ENCODE measurements at places on chromosomes 12 and 14.
A peak's percentile ranks its signal among the peaks of the same experiment; 100 is the strongest.

DNA sequence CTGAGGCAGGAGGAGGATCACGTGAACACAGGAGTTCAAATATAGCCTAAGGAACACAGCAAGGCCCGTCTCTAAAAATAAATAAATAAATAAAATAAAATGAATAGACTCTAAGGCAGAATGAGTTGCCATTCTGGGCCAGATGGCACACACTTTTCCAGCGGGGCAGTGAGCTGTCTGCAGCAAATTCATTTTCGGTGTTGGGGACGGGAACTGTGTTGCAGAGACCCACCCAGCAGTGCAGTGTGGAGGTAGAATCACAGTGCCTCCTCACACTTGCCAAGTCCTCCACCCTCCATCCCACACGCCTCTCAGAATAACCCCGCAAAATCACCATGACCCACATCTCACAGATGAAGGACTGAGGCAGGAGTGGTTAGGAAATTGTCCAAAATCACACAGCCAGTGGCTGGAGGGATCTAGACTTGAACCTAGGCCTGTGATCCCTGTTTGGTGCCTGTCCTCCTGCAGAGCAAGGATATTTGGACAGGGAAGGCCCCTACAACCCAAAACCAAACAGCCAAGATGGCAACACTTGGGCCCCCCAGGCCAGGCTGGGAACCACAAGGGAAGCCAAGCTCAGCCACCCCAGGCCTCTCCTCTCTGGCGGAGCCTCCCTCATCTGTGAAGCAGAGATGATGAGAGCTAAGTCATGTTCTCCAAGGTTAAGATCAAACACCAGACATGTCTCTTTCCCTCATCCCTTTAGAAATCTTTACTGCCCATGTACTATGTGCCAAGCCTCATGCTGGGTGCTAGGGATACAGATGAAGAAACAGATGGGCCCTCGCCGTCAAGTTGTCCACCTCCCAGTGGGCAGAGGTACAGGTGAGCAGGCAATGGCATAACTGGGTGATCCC is 152.7 kb downstream of the DPF3 start:
- DNase-seq = peak; percentile 53

DNA sequence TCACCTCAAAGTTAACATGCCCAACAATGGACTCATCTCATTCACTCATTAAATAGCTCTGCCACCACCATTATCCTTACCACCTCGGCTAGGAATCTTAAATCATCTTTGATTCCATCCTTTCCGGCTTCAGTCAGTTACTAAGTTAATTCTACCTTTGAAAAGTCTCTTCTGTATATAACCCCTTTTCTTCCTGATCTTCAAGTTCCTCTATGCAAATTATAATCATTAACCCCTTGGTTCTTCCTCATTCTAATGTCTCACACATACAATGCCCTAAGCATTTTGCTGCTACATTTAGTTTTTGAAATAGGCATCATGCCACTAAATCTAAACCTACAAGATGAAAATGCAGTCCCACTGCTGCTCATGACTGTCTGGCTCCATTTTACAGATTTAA is 51.6 kb downstream of the ATP2B1 start:
- no peak for DNase-seq

DNA sequence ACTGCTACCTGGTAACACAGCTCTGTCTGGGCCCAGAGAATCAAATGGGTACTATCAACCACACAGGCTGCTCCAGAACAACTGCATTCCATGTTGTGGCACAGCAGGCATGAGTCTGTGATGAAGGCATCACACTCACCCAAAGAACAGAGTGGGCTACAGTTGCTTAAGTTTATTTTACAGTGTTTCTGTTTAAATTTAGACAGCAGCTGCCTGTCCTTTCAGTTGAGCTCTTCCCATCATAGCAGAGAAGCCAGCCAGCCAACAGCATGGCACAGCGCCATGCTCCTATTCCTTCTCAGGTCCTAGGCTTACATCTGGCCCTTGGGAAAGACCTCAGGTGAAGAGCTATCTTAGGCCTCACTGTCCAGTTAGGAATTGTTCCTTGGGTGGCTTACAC is 147.0 kb upstream of the FRMD6 start:
- DNase-seq = no peak

GRCh38 chr14:67480011-67480410 is 8.5 kb downstream of the TMEM229B start:
- no peak for DNase-seq

- DNase-seq = no peak
Observed at GRCh38 chr14:69683971-69684370, 72.6 kb downstream of the SUSD6 start.

DNA sequence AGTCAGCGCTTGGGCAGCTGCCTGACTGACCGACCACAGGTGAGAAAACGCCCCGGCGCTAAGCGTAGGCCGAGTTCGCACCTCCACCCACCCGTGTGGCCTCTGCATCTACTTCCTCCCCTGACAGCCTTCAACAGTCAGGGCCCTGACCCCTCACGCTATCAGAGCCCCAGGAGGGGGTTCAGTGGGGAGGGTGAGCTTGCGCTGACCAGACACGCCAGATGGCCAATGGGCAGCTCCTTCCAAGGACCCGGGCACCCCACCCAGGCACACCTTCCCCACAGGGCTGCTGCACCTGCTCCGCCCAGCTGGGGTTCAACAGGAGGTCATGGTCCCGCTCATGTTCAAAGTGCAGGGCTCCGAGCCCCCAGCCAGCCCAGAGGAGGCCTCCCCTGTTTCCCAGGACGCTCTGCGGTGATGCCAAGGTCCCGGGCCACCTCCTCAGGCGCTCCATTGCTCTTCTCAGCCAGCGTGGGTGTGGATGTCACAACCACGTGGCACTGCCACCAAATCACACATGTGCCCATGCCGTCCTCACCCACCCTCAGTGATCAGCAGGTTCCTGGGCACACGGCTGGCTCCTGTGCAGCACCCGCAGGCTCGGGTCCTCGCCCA is 48.7 kb upstream of the BCL11B start:
- no peak for DNase-seq

DNA sequence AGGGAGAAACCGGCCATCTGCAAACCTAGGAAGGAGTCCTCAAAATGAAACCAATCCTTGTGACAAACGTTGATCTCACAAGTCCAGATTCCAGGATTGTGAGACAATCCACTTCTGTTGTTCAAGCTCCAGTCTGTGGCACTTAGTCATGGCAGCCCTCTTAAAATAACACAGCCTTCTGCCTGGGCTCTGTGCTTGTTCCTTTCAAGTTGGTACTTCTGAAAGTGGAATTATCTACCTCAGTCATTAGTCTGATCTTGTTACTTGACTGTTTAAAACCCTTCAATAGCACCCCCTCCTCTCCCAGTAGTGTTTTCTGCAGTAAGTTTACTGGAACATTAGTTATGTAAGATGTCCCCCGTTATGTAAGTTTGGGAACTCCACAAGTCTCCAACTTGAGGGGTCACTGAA is 111.0 kb upstream of the HIF1A start:
- no peak for DNase-seq

DNA sequence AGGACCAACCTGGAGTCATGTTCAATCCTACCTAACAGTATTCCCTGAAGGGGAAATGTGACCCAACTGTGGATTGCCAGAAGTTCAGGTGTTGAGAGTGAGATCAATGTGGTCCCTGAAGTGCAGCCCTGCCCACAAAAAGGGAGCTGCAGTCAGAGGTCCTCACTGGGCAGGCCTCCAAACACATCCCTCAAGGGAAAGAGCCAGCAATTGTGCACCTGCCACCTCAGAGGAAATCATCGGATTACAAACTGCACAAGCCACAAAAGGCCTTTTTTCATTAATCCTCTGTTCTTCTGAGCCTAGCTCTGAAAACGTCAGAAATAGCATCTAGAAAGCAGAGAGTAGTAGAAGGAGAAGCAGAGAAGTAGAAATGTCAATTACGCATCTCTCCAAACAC is 10.8 kb upstream of the MDM1 start:
- DNase-seq = no peak

DNA sequence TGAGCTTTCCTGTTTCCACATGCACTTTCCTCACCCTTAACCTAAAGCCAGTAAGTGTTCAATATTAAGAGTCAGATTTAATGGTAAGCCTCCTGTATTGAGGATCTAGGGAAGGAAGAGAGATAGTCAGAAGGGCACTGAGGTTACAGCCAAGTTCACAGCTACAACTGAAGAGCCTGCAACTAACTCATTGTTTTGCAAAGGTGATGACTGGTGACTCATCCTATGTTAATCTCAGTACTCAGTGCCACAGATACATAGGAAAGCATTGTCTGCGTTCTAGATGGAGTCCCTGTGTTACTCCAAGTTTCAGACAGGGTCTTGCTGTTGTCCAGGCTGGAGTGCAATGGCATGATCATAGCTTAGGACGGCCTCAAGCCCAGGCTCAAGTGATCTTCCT is 157.0 kb upstream of the RBM19 start:
- no peak for DNase-seq

GRCh38 chr12:10372559-10372958 is 17.3 kb downstream of the KLRK1 start:
- DNase-seq = no peak

DNA sequence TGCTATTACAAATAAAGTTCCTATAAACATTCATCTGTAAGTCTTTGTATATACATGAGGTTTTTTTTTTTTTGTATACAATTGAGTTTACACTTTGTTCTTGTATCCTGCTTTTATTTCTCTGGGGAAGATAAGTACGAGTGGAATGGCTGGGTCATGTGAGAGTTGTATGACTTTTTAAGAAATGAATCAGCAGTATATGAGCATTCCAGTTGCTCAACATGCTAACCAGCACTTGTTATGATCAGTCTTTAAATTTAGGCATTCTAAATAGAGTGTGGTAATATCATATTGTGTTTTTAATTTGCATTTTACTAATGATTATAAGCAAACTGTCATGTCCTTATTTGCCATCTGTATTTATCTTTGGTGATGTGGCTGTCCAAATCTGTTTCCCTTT is 44.7 kb upstream of the AMIGO2 start:
- no peak for DNase-seq

DNA sequence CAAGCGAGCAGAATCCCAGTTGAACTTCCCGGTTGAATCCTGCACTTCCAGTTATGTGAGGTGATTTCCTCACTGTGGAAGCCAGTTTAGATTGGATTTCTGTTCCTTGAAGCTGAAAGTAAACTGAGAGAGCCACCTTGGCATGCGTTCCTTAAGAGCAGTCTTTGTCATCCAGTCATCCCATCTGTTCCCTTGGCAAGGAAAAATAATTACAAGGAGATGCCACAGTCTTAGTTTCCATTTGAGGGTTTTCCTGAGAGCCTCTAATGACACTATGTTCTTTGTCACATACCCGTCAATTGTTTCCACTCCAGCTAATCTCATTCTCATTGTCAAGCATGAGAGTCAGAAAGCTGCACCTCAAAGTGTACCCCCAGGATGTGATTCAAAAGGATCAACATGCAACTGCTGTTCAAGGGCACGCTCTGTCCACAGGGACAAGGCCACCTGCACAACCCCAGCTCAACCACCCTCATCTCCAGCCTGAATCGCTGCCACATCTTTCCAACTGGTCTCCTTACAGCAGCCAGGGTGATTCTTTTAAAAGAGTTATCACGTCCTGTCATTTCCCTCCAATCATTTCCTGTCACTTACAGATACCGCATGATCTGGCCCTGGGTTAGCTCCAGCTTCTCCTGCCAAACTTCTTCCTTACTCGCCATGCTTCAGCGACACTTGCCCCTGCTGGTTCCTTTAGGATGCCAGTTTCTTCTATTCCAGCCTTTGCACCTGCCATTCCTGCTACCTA is 18.0 kb upstream of the TCP11L2 start:
- DNase-seq = no peak

GRCh38 chr14:33916663-33917565 is 34.0 kb downstream of the EGLN3 start:
- no peak for DNase-seq

DNA sequence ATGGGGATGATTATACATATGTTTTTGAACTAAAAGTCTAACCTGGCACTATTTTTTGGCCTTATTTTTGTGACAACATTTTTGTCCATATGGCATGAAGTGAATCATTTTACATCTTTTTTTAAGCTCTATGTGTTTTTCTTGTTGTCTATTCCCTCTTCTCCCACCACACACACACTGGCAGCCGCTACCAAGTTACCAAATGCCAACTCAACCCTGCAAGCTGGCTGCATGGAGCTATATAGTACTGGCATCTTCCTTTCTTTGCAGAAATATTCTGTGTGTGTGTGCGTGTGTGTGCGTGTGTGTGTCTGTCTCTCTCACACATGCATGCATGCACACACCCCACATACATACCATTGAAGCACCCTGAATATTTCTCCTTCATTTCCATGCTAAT is 278.9 kb upstream of the SOX5 start:
- no peak for DNase-seq

DNA sequence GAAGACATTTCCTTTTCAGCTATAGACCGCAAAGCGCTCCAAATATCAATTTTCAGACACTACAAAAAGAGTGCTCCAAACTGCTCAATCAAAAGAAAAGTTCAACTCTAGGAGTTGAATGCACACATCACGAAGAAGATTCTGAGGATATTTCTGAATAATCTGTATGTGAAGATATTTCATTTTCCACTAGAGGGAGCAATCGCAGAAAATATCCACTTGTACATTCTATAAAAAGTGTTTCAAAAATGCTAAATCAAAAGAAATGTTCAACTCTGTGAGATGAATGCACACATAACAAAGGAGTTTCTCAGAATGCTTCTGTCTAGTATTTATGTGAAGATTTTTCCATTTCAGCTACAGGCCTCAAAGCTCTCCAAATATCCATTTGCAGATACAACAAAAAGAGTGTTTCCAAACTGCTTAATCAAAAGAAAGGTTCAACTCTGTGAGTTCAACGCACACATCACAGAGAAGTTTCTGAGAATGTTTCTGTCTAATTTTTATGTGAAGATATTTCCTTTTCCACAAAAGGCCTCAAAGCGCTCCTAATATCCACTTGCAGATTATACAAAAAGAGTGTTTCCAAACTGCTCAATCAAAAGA is 643.8 kb upstream of the ALG10B start:
- DNase-seq = no peak

DNA sequence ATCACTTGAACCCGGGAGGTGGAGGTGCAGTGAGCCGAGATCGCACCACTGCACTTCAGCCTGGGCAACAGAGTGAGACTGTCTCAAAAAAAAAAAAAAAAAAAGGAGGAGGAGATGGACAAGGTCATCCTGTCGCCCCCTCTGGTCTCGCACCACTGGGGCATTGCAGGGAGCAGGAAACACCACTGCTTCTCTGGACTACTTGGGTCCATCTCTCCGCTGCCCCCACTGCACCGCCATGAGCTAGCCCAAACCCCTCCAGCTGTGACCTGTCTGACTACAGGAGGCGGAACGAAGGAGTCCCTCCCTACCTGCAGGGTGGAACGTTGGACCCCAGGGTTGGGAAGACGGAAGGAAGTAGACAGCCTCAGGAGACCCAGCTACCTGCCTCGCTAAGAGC is 18.2 kb upstream of the FAM222A start:
- no peak for DNase-seq

DNA sequence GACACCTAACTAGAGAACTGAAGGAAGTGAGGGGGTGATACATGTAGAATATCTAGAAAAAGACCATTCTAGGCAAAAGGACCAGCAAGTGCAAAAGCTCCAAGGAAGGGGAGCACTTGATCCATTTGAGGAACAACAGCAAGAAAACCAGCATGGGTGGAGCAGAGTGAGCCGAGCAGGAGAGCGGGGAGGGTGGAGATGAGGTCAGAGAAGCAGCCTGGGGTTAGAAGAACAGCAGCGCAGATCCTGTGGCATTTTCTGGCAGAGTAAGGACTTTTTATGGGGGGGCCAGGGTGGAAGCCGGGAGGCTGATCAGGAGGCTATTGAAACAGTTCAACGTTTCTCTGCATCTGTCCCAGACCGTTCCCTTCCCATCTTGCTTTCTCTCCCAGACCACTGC is 24.5 kb upstream of the TMCC3 start:
- DNase-seq = no peak

All from type B pancreatic cell (in vitro differentiated cells).